ENCODE measurements at places on chromosomes 12 and 14.

GRCh38 chr12:10196210-10196609 is 16.5 kb upstream of the GABARAPL1 start:
- DNase-seq: no peak

GRCh38 chr12:3755898-3756297 is 3.0 kb upstream of the CRACR2A start:
- DNase-seq: no peak

GRCh38 chr12:58584880-58585279 is 335.4 kb downstream of the LRIG3 start:
- no peak for DNase-seq

DNA sequence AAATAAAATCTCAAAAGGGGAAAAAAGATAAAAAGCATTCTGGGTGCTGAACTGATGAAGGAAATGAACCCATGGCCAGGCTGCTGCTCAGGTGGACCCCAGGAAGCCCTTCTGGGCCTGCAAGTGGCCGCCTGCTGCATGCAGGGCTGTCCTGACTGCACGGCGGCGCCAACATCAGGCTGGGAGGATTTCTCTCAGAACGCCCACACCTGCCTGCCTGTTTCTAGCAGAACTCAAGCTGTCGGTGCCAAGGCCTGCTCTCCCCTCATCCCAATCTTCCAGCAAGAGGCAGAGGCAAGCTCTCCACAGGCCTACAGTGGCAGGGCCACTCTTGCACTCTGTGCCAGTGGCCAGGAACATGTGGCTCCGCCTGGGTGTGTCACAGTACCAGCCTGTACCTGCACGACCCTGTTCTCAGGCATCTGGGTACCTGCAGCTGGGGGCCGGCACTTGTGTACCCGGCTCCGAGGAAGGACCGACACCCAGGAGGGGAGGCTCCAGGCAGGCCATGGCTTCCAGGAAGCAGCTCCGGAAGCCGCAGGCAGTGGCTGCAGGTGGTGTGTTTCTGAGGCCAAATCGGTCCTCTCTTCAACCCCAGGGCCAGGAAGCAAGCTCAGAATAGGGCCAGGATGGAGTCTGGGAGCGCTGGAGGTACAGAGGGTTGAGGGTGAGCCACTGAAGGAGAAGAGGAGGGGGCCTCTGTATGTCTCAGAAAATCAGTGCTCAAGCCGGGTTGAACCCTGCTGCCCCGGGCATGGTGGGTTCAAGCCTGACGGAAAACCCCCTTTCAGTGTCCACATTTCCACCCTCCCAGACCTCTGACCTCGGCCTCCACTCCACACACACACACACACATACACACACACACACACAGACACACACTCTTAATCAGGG is 2.5 kb upstream of the INF2 start:
- no peak for DNase-seq

- DNase-seq: no peak
Measured at GRCh38 chr14:78829274-78829673, 659.1 kb downstream of the NRXN3 start.

GRCh38 chr12:84803661-84804060 is 108.9 kb downstream of the SLC6A15 start:
- no peak for DNase-seq

DNA sequence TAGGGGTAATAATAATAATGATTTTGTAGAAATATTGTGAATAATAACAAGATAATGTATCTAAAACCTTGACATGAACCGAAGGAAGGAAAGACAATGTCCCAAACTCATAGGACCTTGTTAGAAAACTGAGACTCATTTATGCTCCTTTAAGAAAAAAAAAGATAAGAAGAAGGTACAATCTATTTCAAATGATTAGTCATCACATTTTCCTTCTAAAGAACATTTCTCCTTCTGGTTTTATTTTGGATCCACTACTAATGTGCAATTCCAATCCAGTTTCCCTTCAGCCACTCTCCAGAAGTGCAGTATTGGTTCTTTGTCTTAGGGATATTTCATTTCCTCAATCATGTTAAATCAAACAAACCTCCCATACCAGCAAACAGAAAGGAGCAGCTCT is 526.7 kb downstream of the FUT8 start:
- no peak for DNase-seq

- DNase-seq: peak; percentile 37
Measured at GRCh38 chr12:112408621-112409020, 784 bp downstream of the RPL6 start.

DNA sequence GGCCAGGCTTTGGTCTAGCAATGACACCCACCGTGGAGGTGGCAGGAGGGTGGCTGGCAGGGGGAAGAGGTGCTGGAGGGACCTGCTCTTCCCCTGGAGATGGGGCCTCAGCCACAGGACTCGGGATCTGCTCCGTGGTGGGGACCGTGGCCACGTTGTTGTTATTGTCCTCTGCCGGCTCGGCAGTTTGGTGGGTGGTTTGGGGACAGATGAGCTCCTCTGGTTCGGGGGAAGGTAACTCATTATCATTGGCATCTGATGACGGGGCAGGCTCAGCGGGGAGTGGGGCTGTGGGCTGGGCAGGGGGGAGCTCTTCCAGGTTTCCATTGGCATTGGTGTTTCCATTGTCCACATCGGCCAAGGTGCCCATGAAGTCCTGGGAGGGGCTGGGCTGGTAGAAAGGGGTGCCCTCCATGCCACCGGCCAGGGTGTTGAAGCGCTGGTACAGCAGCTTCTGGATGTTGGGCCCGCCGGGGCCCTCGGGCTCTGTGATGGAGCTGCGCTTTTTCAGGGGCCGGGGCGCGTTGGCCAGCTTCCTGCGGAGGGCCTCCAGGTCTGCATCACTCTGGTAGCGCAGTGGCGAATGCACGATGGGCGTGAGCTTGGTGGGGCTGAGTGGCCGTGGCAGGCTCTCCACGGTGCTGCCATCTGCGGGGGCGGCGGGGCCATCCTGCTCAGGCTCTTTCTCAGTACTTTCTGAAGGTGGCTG is 24.3 kb downstream of the ZFYVE21 start:
- DNase-seq: no peak

DNA sequence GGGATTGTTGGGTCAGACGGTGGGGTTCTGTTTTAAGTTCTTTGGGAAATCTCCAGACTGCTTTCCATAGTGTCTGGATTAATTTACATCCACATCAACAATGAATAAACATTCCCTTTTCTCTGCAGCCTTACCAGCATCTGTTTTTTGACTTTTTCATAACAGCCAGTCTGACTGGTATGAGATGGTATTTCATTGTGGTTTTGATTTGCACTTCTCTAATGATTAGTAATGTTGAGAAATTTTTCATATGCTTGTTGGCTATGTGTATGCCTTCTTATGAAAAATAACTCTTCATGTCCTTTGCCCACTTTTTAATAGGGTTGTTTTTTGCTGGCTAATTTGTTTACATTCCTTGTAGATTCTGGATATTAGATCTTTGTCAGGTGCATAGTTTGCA is 140.8 kb upstream of the CNTN1 start:
- DNase-seq: no peak

GRCh38 chr12:92030618-92031017 is 115.0 kb downstream of the BTG1 start:
- DNase-seq: no peak
